ENCODE measurements at places on chromosomes 1 and 21. TPM values are rescaled to one million over a fixed set of nuclear protein-coding genes. Genes with fewer than 3 reads are reported as not detected.

SNX7 gene
- 5.4 TPM for total RNA-seq

- no peak overlapping the region for H3K4me3 ChIP-seq
- no peak overlapping the region for H3K27ac ChIP-seq
- no peaks in the 10 kb centered on the region for H3K36me3 ChIP-seq
- no peak for DNase-seq
- H3K27me3 ChIP-seq = no peaks in the 10 kb centered on the region
Measured at GRCh38 chr1:152141971-152142584, 16.9 kb downstream of the RPTN start.

SMAP2 gene
- 15.4 TPM for total RNA-seq

- H3K36me3 ChIP-seq = no peaks in the 10 kb centered on the region
- H3K4me3 ChIP-seq = no peak overlapping the region
- H3K27ac ChIP-seq = no peak overlapping the region
- no peaks in the 10 kb centered on the region for H3K27me3 ChIP-seq
- no peak for DNase-seq
Measured at GRCh38 chr1:237745545-237745944, 145.2 kb downstream of the ZP4 start.

DNA sequence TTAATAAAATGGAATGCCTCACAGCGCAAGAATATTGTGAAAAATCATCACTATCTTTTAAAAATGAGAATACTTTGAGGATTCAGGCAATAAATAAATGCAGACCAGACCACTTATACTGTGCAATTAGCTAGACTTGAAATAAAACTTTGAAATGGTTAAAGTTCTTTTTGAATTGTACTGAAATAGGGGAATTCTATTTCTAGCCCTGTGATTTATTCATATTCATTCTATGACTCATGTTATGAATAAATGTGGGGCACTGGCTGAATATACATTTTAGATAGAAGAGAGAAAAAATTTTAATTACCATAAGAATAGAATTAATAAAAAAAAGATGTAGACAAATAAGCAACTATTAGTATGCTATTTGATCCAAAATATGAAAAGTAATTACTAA lies 16.4 kb upstream of the USP25 start:
- DNase-seq = no peak
- no peaks in the 10 kb centered on the region for H3K27me3 ChIP-seq
- H3K27ac ChIP-seq = no peak overlapping the region
- no peaks in the 10 kb centered on the region for H3K4me1 ChIP-seq

KLHDC8A gene
- 255 TPM for total RNA-seq

- no peak overlapping the region for H3K27ac ChIP-seq
- no peaks in the 10 kb centered on the region for H3K4me1 ChIP-seq
- no peak for DNase-seq
- no peak overlapping the region for H3K4me3 ChIP-seq
- H3K36me3 ChIP-seq = no peaks in the 10 kb centered on the region
Measured at GRCh38 chr1:32619701-32620485, 30.5 kb downstream of the ZBTB8OS start.

CD247 gene
- 1.6 TPM for total RNA-seq
